Activated gamma-delta T cell (primary cell): ENCODE measurements at places on chromosomes 6 and 20.

GRCh38 chr20:48012401-48012974 lies 227.2 kb upstream of the SULF2 start:
- no peak for DNase-seq

DNA sequence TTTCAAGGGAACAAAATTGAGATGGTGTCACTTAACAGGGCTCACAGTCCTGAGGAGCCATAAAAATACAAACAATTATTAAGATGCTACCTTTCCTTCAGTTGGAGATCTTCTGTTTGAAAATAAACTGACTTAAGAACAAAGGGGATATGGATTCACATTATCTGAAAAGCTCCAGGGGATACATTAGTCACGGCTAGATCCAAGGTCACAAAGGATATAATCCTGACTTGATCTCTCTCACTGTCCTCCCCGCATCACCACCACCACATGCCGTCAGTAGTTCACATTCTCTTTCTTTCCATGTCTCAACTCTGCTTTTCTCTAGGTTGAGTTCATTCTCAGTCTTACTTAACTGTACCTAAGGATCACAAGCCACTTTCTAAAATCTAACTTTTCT lies 530.4 kb upstream of the MARCKS start:
- DNase-seq, result no peak

GRCh38 chr6:45654673-45655072 lies 276.9 kb upstream of the SUPT3H start:
- no peak for DNase-seq

GRCh38 chr20:63246490-63247288 lies 7.6 kb downstream of the NKAIN4 start:
- no peak for DNase-seq

GRCh38 chr20:2658414-2659354 lies 5.3 kb downstream of the IDH3B start:
- no peak for DNase-seq

- DNase-seq, result no peak
Observed at GRCh38 chr6:63272397-63272796, 47.4 kb downstream of the LGSN start.

DNA sequence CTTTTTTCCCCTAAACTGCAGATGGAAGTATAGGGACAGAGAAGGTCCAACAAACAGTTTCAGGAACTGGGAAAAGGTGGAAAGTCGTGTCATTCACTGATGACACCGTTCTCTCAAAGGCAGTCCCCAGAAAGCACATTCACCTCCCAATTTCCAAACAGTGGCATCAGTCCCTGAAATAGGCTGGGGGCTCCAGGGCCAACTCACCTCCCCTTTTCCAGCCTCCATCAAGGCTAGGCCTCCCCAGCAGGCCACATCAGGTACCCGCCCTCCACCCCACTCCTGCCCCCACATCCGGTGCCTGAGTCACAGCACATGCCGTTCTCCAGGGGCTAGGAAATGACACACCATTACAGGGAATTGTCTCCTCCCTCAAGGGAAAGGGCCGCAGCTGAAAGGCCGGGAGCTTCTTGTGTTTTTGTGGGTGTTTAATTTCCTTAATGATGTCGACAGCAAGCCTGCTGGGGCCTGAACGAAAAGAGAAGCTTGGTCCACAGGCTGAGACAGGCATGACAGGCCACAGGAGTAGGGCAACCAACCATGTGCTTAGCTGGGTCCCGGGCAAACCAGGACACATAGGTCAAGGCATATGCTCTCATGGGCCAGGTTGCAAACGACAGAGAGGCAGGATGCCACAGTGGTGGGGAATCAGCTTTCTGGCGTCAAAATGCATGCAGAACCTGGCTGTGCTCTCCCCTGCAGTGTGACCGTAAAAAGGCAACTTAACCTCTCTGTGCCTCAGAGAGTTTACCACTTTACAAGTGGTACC lies 39.2 kb downstream of the ZMYND8 start:
- no peak for DNase-seq

GRCh38 chr20:48120120-48120519 lies 334.8 kb upstream of the SULF2 start:
- DNase-seq, result no peak

DNA sequence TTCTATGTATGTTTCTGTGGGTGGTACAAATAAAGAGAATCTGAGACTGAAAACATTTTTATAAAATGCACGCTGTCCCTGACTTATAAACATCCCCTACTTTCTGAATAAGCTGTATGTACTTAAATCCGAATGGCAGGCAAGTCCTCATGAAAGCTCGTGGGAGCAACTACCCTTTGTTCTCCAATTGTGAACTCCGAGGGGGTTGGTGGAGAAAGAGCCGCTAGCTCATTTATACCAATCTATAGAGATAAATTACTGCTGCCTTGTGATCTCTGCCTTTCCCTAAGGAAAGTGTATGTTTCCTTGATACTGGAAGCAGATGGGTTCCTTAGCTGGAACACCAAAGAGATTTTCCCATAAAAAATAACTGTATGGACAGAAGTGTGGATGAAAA lies 84.5 kb downstream of the GJA10 start:
- no peak for DNase-seq

GRCh38 chr6:25341923-25342619 lies 62.9 kb downstream of the CARMIL1 start:
- DNase-seq, result no peak

- no peak for DNase-seq
Observed at GRCh38 chr6:170034294-170034693, 256.6 kb downstream of the DLL1 start.

GRCh38 chr6:117677553-117678141 lies 2.4 kb downstream of the NUS1 start:
- DNase-seq, result no peak

DNA sequence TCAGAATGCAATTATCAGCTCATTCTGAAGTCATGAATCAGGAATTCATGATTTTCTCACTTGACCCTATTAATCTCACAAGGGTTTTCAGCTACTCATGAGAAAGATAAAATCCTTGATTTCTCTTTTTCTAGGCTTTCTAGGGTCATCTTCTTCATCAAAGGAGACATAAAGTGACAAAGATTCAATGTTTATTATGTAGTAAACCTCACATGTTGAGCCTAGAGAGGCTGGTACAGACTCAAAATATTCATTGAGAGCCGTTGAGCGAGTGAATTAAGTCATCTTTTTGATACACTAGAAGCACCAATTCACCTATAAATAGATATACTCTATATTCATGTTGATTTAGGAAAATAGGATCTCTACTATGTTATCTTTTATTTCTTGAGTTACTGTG lies 104.8 kb upstream of the TRAF3IP2 start:
- DNase-seq, result no peak

DNA sequence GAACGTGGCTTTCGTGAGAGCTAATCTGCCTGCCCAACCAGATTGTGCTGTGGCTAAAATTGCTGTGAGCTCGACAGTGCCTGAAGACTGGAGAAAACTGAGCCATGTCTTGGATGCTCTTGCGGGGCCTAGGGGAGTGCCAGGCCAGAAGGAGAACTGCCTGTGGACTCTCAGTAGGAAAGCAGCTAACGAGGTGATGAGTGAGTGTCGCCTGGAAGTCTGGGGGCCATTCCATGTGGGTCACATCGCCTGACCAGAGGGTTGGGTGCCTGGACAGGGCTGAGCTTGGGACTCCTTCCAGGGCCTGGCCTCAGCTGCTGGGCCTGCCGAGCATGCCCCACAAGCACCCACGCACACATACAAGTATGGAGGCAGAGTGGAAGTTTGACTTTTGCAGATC lies 166.5 kb downstream of the VEGFA start:
- no peak for DNase-seq

DNA sequence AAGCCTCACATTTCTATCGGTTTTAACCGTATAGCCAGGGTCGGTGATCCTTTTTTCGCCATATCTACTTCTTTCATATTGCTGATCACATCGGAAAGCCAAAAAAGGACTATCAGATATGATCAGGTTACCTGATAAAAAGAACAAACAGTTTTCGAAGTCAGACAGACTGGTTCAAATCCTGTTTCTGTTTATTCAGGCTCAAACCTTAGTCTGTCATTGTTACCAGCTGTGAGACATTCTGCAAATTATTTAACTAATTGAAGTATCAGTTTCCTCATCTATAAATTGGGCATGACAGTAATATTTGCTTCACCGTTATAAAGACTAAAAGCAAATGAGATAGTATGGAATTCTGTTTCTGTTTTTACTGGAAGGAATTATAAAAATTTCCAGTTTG lies 111.3 kb downstream of the TSHZ2 start:
- DNase-seq, result no peak

DNA sequence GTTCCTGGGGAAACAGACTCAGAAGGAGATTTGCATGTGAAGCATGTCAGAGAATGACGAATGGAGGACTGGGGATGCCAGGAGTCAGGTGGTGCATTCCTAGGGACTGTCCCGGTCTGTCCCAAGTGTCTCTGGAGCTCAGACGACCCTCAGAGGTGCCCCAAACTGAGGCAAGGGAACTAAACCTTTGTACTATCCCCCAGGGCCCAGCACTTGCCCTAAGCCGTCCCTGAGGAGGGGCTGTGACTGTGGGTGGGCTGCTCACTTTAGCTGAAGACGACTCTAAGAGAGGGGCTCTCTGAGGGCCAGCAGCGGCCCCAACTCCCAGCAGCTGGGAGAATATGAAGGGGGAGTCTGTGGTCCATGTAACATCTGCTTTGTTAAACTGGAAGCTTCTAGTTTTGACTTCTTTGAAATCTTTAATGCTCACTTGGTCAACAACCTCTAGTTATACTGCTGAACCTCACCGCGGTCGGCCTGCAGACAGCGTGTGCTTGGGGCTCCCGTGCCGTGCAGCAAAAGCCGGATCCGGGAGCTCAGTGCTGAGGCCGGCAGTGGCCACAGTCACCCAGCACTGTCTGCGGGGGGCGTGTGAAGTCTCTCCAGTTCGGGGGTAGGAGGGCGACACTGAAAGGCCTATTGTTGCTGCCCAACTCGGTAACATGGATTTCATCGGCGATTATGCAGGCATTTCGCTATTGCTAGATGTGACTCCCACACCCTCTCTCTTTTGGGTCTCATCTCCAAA lies 34.2 kb downstream of the TUBB2B start:
- no peak for DNase-seq

- no peak for DNase-seq
Observed at GRCh38 chr6:4612636-4613171, 163.5 kb upstream of the CDYL start.

GRCh38 chr20:10864076-10864672 lies 190.4 kb upstream of the JAG1 start:
- DNase-seq, result no peak

DNA sequence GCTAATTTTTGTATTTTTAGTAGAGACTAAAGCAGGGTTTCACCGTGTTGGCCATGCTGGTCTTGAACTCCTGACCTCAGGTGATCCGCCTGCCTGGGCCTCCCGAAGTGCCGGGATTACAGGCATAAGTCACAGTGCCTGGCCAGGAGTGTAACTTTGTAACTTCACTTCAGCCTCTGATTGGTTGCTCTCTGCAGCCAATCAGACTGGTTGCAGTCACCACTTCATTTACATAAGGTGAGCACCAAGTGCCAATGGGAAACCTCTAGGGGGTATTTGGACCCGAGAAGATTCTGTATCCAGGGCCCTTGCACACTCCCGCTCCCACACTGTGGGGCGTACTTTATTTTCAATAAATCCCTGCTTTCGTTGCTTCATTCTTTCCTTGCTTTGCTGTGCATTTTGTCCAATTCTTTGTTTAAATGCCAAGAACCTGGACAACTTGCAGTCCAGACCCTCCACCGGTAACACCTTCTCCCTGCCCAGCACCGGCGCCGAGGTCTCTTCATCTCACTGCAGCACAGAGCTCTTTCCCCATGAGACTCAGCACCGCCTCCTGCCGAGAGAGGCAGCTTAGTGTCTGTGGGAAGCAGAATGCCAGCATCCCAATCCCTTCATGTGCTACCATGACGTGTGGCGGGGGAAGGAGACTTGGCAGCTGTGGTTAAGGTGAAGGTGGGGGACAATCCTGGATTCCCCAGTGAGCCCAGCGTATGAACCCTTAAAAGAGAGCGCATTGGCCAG lies 14.0 kb upstream of the MRGBP start:
- no peak for DNase-seq

GRCh38 chr20:39070484-39071231 lies 108.5 kb downstream of the DHX35 start:
- DNase-seq, result no peak

- no peak for DNase-seq
Observed at GRCh38 chr6:168133687-168134559, 54.9 kb upstream of the FRMD1 start.

DNA sequence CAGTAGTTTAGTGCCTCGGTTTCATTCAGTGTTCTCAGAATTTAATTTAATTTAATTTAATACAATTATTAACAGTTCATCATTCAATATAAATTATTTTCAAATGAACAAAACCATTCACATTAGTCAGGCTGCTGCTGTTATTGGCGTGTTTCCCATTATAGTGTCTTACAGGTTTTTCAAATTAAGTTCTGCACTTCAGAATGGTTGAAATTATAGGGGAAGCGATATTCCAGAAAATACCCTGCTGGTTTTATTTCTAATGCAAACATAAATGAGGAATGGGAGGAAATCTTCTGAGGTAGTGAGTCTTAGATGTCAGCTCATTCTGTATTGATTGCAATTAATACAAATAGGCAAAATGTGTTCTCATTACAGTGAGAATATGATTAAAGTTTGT lies 37.6 kb downstream of the OPN5 start:
- no peak for DNase-seq

GRCh38 chr6:129672881-129673631 lies 36.9 kb downstream of the ARHGAP18 start:
- no peak for DNase-seq

DNA sequence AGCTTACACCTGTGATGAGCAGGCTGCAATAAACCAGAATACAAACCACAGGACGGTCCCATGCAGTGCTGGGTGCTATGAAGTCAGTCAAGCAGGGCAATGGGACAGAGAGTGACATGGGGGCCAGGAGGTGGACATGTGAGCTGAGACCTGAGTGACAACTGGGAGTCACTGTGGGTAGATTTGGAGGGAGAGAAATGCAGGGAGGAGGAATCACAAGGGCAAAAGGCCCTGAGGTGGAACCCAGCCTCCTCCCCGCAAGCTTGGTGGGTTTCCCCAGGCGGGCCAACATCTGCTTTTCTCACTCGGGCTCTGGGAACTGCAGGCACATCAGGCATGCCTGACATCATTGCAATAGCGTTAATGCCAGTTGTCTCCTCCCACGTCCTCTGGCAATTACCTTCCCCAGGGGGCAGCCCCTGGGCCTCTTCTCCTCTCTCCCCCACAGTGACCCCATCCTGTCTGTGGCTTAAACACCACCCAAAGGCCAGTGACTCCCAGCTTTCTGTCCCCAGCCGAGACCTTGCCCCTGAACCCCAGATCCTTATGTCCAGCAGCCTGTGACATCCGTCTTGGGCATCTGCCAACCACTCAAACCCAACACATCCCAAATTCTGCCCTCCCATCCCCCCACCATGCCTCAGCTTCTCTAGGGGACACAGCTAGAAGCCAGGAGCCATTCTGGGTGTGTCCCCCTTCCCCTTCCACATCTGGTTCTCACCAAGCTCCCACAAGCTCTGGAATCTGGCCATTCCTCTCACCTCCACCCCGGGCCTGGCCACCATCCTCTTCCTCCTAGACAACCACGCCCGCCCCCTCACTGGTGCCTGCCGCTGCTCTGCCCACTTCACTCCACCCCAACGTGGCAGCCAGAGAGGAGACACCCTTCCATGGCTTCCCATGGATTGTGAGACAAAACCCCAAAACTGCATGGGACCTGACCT lies 28.2 kb downstream of the PDRG1 start:
- no peak for DNase-seq
